ENCODE measurements at places on chromosomes 3 and 15.
A peak's percentile ranks its signal among the peaks of the same experiment; 100 is the strongest.

GRCh38 chr3:20540066-20540465 is 354.1 kb upstream of the SGO1 start:
- DNase-seq = no peak

- no peak for DNase-seq
Measured at GRCh38 chr3:151724576-151725562, 8.9 kb upstream of the AADACL2 start.

DNA sequence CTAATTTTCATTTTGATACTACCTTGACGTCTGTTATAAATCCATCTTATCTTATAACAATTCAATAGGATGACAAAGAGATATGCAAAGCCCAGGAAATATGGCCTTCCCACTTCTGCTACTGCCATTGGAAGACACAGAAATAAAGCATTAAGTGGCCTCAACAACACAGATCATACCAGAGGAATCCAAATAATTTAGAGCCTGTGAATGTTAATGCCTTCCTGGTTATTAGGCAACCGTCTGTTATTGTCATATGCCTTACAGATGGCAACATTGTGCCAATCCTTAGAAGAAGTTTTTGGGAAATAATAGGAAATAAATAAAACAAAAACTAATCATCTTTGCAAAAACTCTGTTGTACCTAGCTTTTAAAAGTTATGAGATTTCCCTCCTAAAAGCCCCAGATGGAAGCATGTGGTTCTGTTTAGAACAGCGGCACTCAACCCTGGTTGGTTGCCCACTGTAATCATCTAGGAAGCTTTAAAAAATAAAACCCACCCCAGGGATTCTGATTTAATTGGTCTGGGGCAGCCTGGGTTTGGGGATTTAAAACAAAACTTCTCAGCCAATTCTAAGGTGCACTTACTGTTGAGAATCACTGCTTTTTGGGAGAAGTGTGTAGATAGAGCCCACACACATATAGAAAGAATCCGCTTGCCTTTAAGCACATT is 704.8 kb upstream of the CFAP20DC start:
- DNase-seq = no peak

GRCh38 chr3:36591959-36592358 is 172.4 kb downstream of the DCLK3 start:
- no peak for DNase-seq

GRCh38 chr3:12750223-12750622 is 8.8 kb downstream of the TMEM40 start:
- DNase-seq = no peak

GRCh38 chr15:68592054-68592453 is 13.3 kb downstream of the CORO2B start:
- no peak for DNase-seq

DNA sequence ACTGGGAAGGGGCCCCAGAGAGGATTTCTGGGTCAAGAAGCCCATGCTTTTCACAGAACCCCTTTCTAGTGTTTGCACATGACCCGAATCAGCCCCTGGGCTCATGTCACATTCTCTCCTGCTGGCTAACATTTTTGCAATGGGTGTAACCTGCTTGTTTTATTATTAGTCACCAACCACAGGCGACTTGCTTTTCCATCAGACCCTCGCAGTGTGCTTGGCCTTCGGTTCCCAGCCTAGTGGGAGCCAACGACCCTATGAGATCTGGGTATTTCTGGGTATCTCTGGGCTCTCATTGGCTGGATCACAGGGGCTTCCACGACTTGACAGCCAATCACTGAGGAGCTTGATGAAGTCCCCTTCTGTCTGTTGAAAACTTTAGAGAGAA is 11.0 kb upstream of the FBLN2 start:
- DNase-seq = no peak

DNA sequence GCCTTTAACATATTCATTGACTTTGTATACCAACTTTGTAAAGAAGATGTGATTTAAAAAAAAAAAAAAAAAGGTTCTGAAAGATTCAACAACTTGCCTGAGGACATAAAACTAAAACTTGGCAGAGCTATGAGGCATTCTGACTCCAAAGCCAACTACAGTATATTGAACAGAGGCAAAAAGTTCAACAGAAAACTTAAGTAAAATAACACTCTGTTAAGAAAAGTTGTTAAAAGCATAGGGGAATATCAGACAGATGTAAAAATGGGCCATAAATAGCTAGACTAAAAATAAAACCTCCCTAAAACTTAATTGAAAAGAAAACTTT is 23.4 kb downstream of the GOLIM4 start:
- no peak for DNase-seq

DNA sequence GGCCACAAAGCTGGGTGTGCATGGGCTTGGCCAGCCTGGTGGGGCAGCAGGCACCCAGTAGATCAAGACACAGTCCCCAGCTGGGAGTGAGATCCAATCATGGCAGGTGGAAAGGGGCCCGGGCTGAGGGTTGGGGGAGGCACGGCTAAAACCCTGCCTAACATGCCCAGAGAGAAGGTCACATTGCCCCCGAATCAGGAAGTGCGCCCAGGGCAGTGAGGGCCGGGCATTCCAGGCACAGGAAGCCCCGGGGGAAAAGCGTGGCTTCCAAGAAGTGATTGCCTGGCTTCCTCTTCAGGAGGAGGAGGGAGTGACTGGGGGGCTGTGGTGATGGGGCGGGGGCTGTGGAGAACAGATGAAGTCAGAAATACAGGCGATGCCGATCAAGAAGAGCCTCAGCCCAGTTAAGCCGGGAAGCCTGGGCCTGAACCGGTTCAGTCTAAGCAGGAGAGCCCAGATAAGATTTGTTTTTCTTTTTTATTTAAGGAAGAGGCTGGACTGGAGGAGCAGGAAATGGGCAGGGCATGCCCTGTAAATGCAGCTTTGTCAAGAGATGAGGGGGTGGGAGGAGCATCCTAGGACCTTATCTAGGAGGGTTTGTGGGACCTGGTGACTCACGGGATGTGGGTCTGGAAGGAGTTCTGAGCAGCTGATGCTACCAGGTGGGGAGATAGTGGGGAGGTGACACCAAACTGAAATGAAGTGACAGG is 83.9 kb downstream of the CHSY1 start:
- DNase-seq = no peak

- peak; percentile 19 for DNase-seq
Measured at GRCh38 chr3:152402695-152403451, 134.1 kb downstream of the MBNL1 start.

DNA sequence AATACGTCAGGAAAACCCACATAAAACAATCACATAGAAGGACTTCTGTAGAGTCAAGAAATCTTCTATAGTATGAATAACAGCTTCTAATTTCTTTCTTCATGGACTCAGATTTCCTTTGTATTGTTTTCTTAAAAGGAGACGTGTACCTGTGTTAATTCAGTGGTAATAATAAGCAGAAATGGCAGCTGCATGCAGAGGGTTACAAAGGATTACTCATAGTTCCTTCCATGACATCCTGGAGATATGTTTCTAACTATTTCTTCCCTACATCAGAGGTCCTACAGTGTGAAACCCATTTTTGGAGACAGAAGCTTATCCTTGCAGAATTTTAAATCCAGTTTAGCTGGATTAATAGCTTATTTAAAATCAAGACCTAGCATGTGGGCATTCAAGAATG is 36.1 kb downstream of the FBXL22 start:
- no peak for DNase-seq

GRCh38 chr3:176310641-176311040 is 886.6 kb downstream of the TBL1XR1 start:
- no peak for DNase-seq

DNA sequence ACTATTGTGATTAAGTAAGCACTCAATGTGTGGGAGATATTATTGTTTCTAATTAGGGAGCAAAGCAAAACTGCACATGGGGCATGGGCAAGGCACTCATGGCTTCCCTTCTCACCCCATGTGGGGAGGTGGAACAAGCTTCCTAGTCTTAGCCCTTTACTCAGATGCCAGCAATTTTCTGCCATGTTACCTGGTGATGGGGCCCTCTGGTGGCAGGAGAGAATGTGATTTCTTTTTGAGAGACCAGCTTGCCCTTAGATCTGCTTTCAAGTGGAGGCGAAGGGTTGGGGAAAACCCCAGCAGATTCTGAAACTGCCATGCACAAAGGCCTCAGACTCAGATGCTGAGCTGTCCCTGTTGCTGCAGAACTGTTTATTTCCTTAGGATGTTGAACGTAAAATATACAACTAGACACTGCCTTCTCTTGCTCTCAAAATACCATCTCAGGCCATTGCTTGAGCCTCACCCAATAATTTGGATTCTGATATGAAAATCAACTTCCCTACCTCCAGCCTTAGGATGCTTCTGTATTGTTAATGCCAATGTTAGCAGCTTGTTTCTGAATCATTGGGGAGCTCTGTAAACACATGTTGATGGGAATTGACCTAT is 130.2 kb upstream of the TPRG1 start:
- DNase-seq = no peak

- no peak for DNase-seq
Measured at GRCh38 chr3:106792716-106793115, 584.5 kb upstream of the CCDC54 start.

- no peak for DNase-seq
Measured at GRCh38 chr3:99651531-99651930, 13.1 kb downstream of the COL8A1 start.

- no peak for DNase-seq
Measured at GRCh38 chr3:52069135-52069534, 12.8 kb upstream of the DUSP7 start.

- no peak for DNase-seq
Measured at GRCh38 chr15:60162251-60162967, 158.3 kb downstream of the FOXB1 start.

GRCh38 chr3:156763931-156764720 is 62.0 kb upstream of the LEKR1 start:
- DNase-seq = no peak

GRCh38 chr3:45109771-45110508 is 36.2 kb downstream of the CDCP1 start:
- DNase-seq = no peak

GRCh38 chr3:188209034-188209433 is 55.1 kb downstream of the LPP start:
- no peak for DNase-seq

DNA sequence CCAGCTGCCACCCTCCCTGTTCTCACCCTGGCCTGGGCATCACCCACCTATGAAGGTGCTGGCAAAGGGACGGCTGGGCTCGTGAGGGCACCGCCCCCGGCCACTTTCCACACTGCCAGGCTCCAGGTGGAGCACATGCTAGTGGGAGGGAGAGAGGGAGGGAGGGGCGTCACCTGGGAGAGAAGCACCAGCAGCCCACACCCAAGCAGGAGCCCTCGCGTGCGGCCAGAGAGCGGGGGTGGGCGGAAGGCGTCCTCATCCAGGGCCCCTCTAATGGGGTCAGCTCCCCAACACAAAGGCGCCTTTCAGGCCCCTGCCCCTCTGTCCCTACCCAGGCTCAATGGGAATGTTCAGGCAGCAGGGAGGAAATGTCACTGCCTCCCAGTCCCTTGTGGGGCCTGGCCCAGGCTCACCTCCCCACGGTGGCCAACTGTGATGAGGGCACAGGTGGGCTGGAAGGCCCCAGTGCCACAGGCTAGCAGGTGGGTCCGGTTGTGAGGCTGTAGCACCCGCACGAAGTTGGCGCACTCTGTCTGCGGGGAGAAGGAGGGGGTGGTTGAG is 3.1 kb downstream of the SEMA3G start:
- no peak for DNase-seq

- no peak for DNase-seq
Measured at GRCh38 chr3:100536093-100536492, 43.7 kb downstream of the TMEM45A start.

GRCh38 chr3:359672-360071 is 163.1 kb downstream of the CHL1 start:
- no peak for DNase-seq

DNA sequence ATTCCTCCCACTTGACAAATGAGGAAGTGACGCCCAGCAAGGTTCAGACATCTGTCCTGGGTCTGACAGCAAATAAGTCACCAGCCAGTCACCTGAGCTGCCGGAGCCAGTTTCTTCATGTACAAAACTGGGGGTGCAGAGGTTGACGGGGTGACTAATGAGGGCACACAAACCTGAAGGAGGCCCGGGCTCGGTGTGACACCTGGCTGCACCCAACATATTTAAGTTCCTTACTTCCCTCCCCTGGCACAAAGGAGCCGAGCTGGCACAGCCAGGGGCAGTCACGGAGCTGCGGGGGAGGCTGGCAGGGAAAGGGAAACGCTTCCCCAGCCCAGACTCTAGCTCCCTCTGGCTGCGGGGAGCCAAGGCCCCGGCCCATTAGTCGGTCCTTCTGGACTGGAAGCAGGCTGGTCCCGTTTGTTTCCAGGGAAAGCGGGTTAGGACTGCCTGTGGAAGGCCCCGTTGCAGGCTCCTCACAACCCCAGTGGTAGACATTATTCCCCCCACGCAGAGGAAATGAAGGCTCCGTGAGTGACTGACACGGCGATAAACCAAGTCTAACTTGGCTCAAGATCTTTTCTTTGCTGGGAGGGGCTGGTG is 2.3 kb downstream of the FBXL22 start:
- no peak for DNase-seq

DNA sequence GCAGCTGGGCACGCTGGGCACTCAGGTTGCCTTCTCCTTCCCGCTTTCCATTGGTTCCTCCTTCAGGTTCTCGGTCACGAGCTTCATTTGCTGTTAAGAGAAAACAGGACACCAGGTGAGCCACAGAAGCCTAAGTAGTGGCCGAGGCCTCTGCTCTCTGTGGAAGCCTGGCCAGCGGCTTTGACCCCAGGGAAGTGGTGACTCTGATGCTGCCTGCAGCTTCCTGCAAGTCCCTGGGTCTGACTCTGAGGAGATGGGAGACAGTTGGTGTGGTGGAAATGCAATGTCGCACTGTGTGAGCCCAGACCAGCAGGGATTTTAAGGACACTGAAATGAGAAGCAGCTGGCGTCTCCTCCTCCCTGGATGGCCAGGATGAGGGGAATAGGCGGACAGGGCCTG is 80.5 kb downstream of the SNRK start:
- no peak for DNase-seq

DNA sequence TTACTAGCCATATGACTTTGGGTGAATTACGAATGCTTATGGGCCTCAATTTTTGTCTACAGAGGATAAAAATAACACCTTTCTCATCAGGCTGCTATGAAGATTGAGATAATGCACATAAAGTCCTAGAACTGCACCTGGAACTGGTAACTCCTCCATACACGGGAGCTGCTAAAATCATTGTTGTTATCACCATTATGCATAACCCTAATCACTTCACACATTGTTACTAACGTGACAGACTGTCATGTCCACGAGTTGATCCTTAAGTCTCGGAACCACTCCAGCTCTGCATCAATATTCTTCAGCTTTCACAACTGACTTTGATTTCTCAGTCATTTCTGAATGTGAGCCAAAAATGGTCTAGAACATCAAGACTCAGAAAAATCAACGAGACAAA is 64.1 kb downstream of the RFTN1 start:
- no peak for DNase-seq

GRCh38 chr3:2266606-2267005 is 167.9 kb downstream of the CNTN4 start:
- DNase-seq = no peak

DNA sequence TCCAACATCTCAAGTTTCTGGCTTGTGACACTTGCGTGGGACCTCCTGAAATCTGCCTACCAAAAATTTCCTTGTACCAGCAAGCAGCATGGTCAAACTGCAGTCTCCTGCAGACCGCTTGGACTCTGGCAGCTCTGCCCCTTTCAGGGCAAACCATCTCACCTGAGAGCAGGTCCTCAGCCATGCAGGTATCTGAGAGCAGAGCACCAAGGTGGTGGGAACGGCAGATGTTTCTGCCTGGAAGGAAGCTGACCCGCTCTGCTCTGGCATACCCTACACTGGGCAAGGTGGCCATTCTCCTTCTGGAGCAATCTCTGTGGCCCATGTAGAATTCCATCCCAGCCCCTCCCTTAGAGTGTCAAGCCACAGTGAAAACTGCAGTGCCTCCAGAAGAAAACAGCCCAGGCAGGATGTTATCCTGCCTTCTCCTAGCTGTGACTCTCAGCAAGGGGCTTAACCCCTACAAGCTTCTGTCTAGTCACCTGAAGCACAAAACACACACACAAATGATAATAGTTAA is 21.6 kb downstream of the MESD start:
- DNase-seq = no peak
